Germinal center (tissue), 1 donor: ENCODE measurements at places on chromosomes 13 and 19.

GRCh38 chr19:30448386-30449077 lies 76.3 kb downstream of the ZNF536 start:
- DNase-seq: no peak

- DNase-seq: no peak
Measured at GRCh38 chr13:64410276-64411053, 2819.7 kb downstream of the PCDH9 start.

GRCh38 chr13:23986619-23987018 lies 89.3 kb upstream of the C1QTNF9B start:
- DNase-seq: no peak

DNA sequence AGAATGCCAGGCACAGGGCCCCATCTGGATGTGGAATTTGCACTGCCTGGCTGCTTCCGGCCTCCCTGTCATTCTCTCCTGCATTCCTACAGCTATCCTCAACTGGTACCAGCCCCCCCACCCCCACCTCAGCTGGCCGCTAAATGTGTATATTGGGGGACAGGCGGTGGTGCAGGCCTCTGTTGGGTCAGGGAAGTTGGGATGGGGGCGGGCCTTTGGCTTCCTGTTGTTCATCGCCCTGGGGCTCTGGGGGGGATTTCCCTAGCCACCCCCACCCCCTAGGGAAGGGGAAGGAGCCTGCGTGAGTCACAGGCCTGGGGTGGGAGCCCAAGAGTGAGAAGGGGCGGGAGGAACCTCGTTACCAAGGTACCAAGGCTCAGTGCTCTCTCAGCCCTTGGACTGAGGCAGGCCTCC lies 10.6 kb downstream of the POU2F2 start:
- peak; percentile 75 for DNase-seq

GRCh38 chr13:105247830-105248229 lies 1287.6 kb downstream of the EFNB2 start:
- DNase-seq: no peak

GRCh38 chr13:37144661-37145060 lies 39.2 kb upstream of the CSNK1A1L start:
- no peak for DNase-seq

DNA sequence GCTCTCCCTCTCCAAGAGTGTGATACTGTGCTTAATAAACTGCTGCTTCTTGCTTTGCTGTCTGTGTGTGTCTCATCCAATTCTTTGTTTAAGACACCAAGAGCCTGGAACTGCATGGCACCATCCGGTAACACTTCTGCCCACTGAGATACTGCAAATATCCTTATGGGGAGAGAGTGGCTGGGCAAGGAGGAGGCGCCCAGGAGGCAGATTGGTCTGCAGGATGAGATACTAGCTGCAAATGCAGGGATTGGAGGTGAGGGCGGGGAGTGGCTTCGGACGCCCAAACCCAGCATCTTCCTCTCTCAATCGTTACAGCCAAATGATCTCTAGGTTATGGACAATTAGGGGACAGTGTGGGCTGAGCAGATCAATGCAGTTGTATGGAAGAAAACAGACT lies 1.7 kb upstream of the SIGLEC7 start:
- DNase-seq: no peak

DNA sequence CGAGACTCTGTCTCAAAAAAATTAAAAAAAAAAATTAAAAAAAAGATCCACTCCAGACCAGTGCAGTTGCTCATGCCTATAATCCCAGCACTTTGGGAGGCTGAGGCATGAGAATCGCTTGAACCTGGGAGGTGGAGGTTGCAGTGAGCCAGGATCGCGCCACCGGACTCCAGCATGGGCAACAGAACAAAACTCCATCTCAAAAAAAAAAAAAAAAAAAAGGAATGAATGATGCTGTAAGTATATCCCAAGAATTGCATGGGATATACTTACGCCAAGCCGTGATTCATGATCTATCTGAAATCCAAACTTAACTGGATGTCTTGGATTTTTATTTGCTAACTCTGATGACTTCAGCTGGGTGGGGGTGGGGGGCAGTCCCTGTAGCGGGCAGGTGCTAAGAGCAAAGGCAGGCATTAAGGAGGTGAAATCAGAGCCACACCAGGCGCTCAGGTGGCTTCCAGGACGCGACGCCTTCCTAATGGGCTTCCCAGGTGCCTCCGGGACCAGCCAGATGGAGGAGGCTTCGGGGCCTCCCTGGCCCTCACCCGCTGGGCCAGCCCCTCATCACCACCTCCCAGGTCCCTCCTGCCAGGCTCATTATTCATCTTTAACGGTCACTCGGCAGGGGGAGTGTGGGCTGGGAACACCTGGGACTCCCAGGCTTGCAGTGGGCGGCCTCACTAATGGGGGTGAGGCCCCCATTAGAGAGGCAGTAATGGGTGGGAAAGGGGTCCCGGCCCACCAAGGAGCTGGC lies 11.4 kb upstream of the FUT5 start:
- no peak for DNase-seq

GRCh38 chr19:14835011-14835410 lies at the start of the genes OR7A5 and OR7C1:
Gene OR7A5, minus strand, starts transcription at chr19:14835185. Its CDS starts 6,944 bp downstream, at chr19:14828241.
Gene OR7C1, minus strand, starts transcription at chr19:14835185. Its CDS starts 35,049 bp downstream, at chr19:14800136.
- DNase-seq: no peak

DNA sequence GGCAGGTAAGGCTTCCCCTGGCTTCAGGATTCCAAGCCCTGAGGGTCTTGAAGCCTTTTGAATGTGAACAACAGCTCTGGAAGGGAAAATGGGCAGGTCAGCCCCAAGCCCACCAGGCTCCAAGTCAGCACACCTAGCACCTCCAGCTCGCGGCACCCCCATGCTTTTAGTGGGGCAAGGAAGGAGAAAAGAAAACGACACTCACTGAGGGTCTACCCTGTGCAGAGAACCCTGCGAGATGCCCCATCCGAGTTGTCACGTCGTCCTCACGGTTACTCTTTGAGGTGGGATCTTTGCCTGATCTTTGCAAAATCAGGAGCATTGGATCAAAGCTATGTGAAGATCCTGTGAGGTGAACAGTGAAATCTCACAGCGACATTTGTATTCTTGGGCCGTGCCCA lies 5.7 kb upstream of the F10 start:
- no peak for DNase-seq

GRCh38 chr13:35565273-35565672 lies 88.8 kb upstream of the MAB21L1 start:
- DNase-seq: no peak

- DNase-seq: peak; percentile 82
Measured at GRCh38 chr19:584240-585001, 5.3 kb upstream of the HCN2 start.

DNA sequence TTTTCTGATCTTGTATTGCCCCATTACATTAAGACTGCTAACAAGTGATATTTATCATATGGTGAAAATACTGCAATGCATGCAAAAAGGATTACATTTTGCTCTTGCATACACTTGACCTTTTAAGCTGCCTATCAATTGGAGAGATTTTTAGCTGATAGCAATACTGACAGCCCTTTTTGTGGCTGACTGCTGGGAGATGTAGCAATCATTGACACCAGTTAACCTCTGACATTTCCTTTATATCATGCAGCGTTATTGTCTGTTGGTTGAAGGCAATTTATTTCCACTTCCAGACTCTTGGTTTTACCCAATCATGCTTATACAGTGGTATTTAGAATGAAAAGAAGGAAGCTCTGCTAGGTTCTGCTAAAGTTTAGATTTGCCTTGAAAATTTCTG lies 364.0 kb downstream of the LMO7 start:
- DNase-seq: no peak

GRCh38 chr19:39132344-39132969 lies 6.9 kb downstream of the PAK4 start:
- DNase-seq: no peak

GRCh38 chr19:35045667-35046300 lies 4.3 kb downstream of the HPN start:
- peak; percentile 79 for DNase-seq

GRCh38 chr19:14686411-14686810 lies 3.4 kb upstream of the ZNF333 start:
- peak; percentile 16 for DNase-seq

DNA sequence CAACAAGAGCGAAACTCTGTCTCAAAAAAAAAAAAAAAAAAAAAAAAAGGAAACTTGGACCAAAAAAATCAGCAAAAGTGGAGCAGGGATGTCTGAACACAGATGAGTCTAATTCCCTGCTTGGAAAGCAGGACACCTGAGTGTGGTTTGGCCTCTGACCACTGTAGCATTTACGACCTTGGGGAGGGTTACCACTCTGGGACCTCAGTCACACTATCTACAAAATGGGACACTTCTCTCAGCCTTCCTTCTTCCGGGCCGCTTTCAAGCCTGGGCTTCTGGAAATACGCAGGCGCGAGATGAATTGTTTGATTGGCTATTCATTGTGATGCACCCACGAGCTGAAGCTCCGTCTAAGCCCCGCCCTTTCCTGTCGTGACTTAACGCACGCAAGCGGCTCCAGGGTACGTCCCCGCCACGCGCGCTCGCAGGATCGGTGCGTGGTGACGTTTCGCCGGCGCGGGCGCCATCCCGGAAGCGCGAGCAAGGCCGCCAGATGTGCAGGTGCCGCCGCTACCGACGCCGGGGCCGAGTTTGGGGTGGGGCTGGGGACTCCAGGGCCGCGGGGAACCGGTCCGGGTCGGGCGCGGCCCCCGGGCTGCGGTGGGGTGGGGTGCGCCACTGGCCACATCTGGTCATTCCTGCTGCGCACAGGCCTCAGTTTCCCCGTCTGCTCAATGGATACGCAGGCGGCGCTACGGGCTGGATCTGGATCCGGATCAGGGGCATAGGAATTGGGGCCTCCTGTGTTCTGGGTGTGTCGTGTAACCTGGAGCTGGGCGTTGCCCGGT lies at the start of gene KXD1:
TSS of gene KXD1 (plus strand) at position 460 of the 791 bp plus-strand sequence. CDS start 4,187 bp downstream, outside the sequence.
- peak; percentile 98 for DNase-seq

DNA sequence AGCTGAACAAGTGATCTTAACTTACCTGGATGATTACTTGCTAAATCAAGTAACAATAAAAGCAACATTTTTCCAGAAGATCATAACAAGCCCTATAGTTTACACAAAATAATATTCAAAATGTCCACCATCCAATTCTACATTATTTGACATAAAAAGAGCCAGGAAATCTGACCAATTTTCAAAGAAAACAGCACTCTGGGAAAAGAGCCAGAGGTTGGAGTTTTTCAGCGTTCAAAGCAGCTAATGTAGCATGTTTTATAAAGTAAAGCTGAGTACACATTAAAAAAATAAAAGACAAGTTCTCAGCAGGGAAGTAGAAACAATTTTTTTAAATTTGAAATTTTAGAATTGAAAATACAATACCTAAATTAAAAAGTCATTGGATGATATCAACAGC lies 62.6 kb downstream of the UFM1 start:
- no peak for DNase-seq

GRCh38 chr19:1223018-1223855 lies 14.6 kb downstream of the CBARP start:
- peak; percentile 51 for DNase-seq

DNA sequence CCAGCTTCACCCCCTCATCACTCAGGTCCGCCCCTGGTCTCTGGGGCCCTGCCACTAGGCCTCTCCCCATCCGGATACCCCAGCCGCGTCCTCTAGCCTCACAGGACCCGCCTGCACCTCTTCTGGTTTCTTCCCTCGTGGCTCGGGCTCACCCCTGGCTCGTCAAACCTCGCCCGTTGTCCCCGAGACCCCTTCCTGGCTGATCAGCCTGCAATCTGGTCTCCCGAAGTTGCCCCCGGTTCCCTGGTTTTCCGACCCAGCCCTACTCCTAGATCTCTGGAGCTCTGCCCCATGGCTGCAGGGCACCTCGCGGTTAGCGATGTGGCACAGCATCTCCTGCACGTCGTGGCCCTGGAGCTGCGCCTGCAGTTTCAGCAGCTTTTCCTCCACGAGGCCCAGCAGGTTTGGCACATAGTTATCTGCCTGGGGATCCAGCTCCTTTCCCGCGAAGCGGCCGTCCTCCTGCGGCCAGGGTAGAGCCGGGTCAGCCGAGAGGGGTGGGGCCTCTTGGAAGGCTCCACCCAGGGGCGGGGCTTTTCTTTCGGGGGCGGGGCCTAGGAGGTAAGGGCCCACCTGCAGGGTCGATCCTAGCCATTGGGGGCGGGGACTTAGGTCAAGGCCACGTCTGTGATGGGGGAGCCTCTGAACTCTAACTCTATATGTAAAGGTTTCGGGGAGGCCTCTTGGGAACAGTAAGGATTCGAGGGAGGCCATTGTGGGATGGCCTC lies 2.4 kb upstream of the RGL3 start:
- peak; percentile 82 for DNase-seq

DNA sequence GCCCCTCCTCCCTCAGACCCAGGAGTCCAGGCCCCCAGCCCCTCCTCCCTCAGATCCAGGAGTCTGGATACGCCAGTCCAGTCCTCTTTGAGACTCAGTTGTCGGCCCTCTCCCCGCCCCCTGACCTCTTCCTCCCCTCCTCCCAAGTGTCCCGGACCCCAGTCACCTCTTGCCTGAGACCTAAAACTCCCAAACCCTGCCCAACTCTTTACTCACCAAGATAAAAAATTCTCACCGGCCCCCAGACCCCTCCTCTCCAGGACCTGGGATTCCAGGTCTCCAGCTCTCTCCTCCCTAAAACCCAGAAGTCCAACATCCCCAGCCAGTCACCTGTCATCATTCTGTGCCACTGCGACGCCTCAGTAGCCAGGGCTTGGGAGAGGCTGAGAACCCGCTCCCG lies 1.4 kb upstream of the HSD17B14 start:
- DNase-seq: no peak

DNA sequence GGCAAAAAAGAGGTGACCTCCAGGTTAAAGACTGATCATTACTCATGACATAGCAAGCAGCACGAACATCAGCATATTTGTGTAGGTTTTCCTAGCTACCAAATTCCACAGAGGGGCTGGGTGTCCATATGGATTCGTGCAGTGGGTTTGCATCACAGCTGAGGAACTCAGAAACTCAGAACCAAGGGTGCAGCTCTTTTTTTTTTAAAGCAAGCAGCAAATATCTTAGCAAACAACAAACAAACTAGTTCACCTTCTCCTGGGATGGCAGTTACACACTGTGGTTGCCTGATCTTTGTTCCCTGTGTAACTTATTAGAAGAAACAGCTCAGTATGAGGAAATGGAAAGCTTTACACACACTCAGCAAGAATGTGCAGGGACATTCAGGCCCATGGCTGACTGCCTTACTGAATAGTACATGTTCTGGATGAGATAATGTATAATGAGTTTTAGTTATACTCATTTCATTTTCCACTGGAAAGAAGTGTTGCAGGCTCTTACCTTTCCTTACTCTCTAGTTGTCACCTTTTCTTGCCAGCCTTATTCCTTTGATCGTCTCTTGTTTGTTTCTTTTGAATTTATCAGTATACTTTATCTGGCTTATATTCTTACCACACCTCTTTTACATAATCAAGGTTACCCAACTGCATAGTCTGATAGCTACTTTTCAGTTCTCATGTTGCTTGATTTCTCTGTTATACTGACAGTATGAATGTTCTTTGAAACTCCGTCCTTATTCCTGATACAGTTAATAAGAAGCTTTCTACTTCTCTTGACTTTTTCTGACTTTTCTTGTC lies 4.3 kb downstream of the NDFIP2 start:
- no peak for DNase-seq

DNA sequence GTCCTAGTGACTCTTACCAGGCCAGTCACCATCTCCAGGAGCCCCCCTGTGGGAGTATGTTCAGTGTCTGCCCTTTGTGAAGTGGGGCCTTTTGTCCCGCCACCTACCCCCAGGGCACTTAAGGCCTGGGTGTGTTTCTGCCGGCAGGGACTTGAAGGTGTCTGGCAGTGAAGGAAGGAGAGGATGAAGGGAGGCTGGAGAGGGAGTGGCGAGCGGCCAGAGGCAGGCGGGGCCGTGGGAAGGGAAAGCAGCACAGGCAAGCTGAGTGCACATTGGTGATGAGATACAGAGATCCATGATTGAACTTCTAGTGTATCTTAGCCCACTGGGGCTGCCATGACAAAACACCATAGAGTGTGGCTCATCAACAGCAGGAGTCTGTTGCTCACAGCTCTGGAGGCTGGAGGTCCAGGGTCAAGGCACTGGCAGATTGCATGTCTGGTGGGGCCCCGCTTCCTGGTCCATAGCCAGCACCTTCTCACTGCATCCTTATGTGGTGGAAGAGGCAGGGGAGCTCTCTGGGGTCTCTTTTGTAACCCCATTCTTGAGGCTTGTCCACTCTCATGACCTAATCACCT lies 17.5 kb downstream of the CUL4A start:
- no peak for DNase-seq
